ENCODE measurements at places on chromosomes 13 and 19. TPM values are rescaled to one million over a fixed set of nuclear protein-coding genes. Genes with fewer than 3 reads are reported as not detected.

The SELENOV gene
- 3.8 TPM for polyA plus RNA-seq

The ICAM4 gene
- not detected for polyA plus RNA-seq

The PIK3R2 gene
- 20.0 TPM for polyA plus RNA-seq

The ZNF728 gene
- 0.14 TPM for polyA plus RNA-seq

The KLK12 gene
- not detected for polyA plus RNA-seq

The ARMC6 gene
- polyA plus RNA-seq = 32.4 TPM

- no peak for DNase-seq
Measured at GRCh38 chr19:4365341-4365740, 22.0 kb downstream of the MPND start.

GRCh38 chr13:27352698-27353097, 71.7 kb upstream of the GTF3A start:
- DNase-seq = no peak

GRCh38 chr19:18483119-18483890, 38.6 kb downstream of the ELL start:
- DNase-seq = no peak

- DNase-seq = no peak
Measured at GRCh38 chr13:113548171-113548641, 36.3 kb upstream of the TFDP1 start.

DNA sequence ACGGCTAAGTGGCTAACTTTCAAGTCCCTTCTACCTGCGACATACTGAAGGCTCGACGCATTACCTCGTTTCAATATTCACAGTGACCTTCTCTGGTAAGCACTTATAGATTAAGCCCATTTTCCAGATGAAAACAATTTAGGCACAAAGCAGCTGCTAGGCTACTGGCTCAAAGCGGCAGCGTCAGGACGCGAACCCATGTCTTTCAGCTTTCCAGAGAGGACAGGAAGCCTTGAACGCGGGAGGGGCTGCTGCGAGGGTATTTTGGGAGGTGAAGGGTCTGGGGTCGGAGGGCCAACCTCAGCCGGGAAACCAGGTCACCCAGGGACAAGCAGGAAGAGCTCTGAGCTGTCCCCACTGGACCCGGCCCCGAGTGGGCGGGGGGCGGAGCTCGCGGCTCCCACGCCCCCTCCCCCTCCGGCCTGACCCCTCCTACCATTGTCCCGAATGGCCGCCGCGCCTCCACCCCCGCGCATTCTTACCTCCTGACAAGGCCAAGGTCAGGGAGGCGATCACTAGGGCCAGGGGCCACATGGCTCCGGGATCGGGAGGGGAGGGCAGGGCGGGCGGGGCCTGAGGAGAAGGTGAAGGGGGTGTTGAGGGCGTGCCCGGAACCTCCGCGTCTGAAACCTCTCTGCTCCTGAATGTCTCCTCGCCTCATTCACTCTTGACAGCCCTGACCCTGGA, at the start of gene KLK13:
Gene KLK13, minus strand, starts transcription at position 559 of the 687 bp plus-strand sequence. Its CDS starts 25 bp downstream, at position 534.
- no peak for DNase-seq

DNA sequence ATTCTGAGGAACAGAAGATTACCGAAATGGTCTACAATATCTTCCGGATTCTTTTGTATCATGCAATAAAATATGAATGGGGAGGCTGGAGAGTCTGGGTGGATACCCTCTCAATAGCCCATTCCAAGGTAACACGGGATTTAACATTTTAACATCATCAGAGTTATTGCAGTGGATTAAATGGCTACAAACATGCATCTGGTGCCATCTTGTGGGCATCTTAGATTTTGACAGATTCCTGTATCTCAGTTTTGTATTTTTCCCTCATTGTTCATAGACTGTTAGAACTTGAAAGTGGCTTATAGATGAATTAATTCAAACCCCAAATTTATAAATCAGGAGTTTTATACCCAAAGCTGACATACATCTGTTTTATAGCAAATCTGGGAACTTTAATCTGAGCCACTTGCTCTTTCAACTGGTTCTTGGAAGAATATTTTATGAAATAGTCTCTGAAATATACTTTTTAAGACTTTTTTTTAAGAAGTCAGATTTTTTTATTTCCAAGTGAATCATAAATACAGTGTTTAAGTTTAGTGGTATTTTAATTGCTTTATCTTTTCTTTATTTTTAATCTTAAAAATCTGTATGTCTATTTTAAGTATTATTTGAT, 215.2 kb downstream of the NBEA start:
- peak; percentile 37 for DNase-seq

Measured in right renal cortex interstitium (tissue), 3 donors.